Dermis lymphatic vessel endothelial cell (primary cell): ENCODE measurements at places on chromosomes 1 and 21. TPM values are rescaled to one million over a fixed set of nuclear protein-coding genes. Genes with fewer than 3 reads are reported as not detected.

Gene JTB
- 80.6 and 85.5 TPM in 2 replicates for total RNA-seq

Gene ADAM30
- total RNA-seq, result not detected in 2 replicates

Gene SPRR2F
- not detected in 2 replicates for total RNA-seq

Gene NSUN4
- 22.2 and 22.5 TPM in 2 replicates for total RNA-seq

Gene SLC6A9
- 0.09 and 0.22 TPM in 2 replicates for total RNA-seq

Gene EXOC8
- total RNA-seq, result 23.9 and 24.7 TPM in 2 replicates

Gene COA7
- total RNA-seq, result 7.9 and 13.3 TPM in 2 replicates

Gene SELL
- under 0.01 and 0.60 TPM in 2 replicates for total RNA-seq

Gene PDZK1
- under 0.01 TPM in 1 of 2 replicates, not detected in the other for total RNA-seq

Gene CHAF1B
- total RNA-seq, result 1.6 and 2.0 TPM in 2 replicates

Gene AADACL3
- not detected in 2 replicates for total RNA-seq

Gene RPE65
- total RNA-seq, result not detected in 2 replicates

Gene SPRR1A
- total RNA-seq, result not detected in 2 replicates
